ENCODE measurements at places on chromosomes 7 and 10.

GRCh38 chr7:97305589-97305988 is 188.1 kb downstream of the SDHAF3 start:
- no peak overlapping the region for H3K27ac ChIP-seq
- DNase-seq, result peak; percentile 19
- H3K36me3 ChIP-seq, result no peaks in the 10 kb centered on the region
- no peaks in the 10 kb centered on the region for H3K4me1 ChIP-seq
- no peak overlapping the region for H3K4me3 ChIP-seq

- no peak for DNase-seq
- H3K4me3 ChIP-seq, result no peak overlapping the region
- no peaks in the 10 kb centered on the region for H3K27me3 ChIP-seq
- no peaks in the 10 kb centered on the region for H3K36me3 ChIP-seq
- no peak overlapping the region for H3K27ac ChIP-seq
Measured at GRCh38 chr10:35723059-35723458, 81.0 kb upstream of the FZD8 start.

- H3K4me1 ChIP-seq, result no peaks in the 10 kb centered on the region
- no peaks in the 10 kb centered on the region for H3K36me3 ChIP-seq
- no peaks in the 10 kb centered on the region for H3K27me3 ChIP-seq
- DNase-seq, result no peak
Measured at GRCh38 chr10:126479280-126479895, 91.1 kb upstream of the ADAM12 start.

- no peak overlapping the region for H3K27ac ChIP-seq
- H3K4me3 ChIP-seq, result no peak overlapping the region
- no peak for DNase-seq
- H3K36me3 ChIP-seq, result no peaks in the 10 kb centered on the region
- no peaks in the 10 kb centered on the region for H3K4me1 ChIP-seq
- no peaks in the 10 kb centered on the region for H3K27me3 ChIP-seq
Measured at GRCh38 chr10:44253769-44254462, 131.0 kb downstream of the CXCL12 start.

GRCh38 chr7:108311446-108312168 is 144.6 kb downstream of the NRCAM start:
- H3K36me3 ChIP-seq, result no peaks in the 10 kb centered on the region
- DNase-seq, result peak; percentile 57
- H3K4me3 ChIP-seq, result 0 out of 2 replicates have a peak overlapping the region, but pooled peaks have one; percentile 19
- H3K27me3 ChIP-seq, result no peaks in the 10 kb centered on the region
- H3K4me1 ChIP-seq, result peaks cover 9% of the 10 kb centered on the region
- no peak overlapping the region for H3K27ac ChIP-seq

- H3K4me3 ChIP-seq, result no peak overlapping the region
- DNase-seq, result peak; percentile 54
- no peaks in the 10 kb centered on the region for H3K36me3 ChIP-seq
- peaks cover 14% of the 10 kb centered on the region for H3K4me1 ChIP-seq
Measured at GRCh38 chr10:62166331-62167131, 102.1 kb downstream of the RTKN2 start.

DNA sequence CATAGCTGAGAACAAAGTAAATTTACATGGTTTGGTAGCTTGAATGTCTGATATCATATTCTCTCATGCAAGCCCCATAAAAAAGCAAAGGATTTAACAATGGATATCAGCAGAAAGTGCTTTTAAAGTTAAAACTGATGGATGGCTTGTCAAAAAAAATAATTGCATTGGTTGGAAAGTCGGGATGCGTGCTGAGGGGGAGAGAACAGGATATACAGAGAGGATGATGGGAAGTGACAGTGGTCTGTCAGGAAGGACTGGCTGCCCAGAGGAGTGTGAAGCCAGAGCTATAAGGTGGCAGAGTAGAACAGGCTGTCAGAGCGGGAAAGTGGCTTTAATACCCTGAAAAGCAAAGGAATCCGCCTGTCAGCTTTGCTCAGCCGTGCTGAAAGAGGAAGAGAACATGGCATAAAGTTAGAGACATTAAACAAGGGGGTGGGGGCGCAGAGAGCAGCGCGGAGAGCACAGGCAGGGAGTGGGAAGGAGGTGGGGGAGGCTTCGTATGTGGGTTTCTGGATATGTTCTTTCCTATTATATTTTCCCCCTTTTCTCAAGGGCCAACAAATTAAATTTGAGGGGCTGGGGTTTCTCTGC is 493.0 kb downstream of the LRMDA start:
- H3K27me3 ChIP-seq, result no peaks in the 10 kb centered on the region
- DNase-seq, result no peak
- H3K36me3 ChIP-seq, result no peaks in the 10 kb centered on the region
- no peak overlapping the region for H3K4me3 ChIP-seq
- H3K27ac ChIP-seq, result no peak overlapping the region
- no peaks in the 10 kb centered on the region for H3K4me1 ChIP-seq

DNA sequence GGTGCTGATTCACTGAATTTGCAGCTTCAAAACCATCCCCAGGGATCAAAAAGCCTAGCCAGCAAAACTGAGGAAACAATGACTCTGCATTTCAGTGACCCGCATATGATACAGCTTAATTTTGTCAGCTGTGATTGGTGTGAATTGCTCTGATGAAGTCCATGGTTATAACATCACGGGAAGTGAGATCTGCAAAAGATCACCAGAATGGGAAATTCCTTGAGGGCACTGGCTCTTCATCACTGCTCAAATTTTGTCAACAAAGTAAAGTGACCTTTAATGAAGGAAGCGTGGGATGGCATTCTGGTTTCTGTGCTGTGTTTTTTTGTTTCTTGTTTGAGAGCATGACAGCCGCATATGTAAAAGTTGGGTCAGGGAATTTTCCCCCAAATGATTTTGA is 745.9 kb downstream of the GATA3 start:
- H3K36me3 ChIP-seq, result no peaks in the 10 kb centered on the region
- no peak overlapping the region for H3K4me3 ChIP-seq
- DNase-seq, result no peak
- H3K27me3 ChIP-seq, result no peaks in the 10 kb centered on the region

GRCh38 chr10:17959870-17960269 is 8.2 kb downstream of the SLC39A12 start:
- DNase-seq, result no peak
- H3K27ac ChIP-seq, result no peak overlapping the region
- no peak overlapping the region for H3K4me3 ChIP-seq
- no peaks in the 10 kb centered on the region for H3K36me3 ChIP-seq
- H3K4me1 ChIP-seq, result no peaks in the 10 kb centered on the region

- DNase-seq, result no peak
- H3K4me3 ChIP-seq, result no peak overlapping the region
- no peaks in the 10 kb centered on the region for H3K27me3 ChIP-seq
- no peaks in the 10 kb centered on the region for H3K36me3 ChIP-seq
Measured at GRCh38 chr10:59229441-59229840, 53.0 kb downstream of the PHYHIPL start.

DNA sequence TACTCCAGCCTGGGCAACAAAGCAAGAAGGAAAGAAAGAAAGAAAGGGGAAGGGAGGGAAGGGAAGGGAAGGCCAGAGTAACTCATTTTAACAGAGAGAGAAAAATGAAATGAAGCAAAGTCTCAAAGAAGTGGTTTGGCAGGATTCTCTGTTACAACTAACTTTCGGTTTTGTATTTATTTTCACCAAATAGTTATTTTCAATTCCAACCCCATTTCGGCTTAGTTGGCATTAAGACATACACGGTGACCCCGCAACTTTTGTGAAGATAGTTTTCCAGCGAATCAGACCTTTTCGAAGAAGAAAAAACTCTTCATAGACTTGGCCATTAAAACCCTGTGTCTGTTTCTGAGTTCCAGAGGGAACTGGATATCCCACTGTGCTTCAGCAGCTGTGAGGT is 45.2 kb upstream of the LYZL2 start:
- DNase-seq, result no peak
- no peak overlapping the region for H3K27ac ChIP-seq
- H3K36me3 ChIP-seq, result no peaks in the 10 kb centered on the region
- no peak overlapping the region for H3K4me3 ChIP-seq
- H3K4me1 ChIP-seq, result peaks cover 10% of the 10 kb centered on the region
- H3K27me3 ChIP-seq, result no peaks in the 10 kb centered on the region

Measured in GM12878 (cell line).